Suprapubic skin (tissue), 4 donors: ENCODE measurements at places on chromosomes 16 and 17. TPM values are rescaled to one million over a fixed set of nuclear protein-coding genes. Genes with fewer than 3 reads are reported as not detected.

Gene TRIM16
- total RNA-seq, result 52.8 TPM

GRCh38 chr16:84854759-84855158 lies 35.0 kb downstream of the CRISPLD2 start:
- no peak for DNase-seq

GRCh38 chr17:32755045-32755805 lies 121.7 kb downstream of the MYO1D start:
- DNase-seq, result no peak

GRCh38 chr16:83233153-83233552 lies 574.6 kb upstream of the HSBP1 start:
- DNase-seq, result no peak

- DNase-seq, result no peak
Measured at GRCh38 chr17:29349409-29349808, 40.8 kb upstream of the TAOK1 start.

Gene TNFRSF13B
- not detected for total RNA-seq

Gene AIPL1
- total RNA-seq, result not detected

DNA sequence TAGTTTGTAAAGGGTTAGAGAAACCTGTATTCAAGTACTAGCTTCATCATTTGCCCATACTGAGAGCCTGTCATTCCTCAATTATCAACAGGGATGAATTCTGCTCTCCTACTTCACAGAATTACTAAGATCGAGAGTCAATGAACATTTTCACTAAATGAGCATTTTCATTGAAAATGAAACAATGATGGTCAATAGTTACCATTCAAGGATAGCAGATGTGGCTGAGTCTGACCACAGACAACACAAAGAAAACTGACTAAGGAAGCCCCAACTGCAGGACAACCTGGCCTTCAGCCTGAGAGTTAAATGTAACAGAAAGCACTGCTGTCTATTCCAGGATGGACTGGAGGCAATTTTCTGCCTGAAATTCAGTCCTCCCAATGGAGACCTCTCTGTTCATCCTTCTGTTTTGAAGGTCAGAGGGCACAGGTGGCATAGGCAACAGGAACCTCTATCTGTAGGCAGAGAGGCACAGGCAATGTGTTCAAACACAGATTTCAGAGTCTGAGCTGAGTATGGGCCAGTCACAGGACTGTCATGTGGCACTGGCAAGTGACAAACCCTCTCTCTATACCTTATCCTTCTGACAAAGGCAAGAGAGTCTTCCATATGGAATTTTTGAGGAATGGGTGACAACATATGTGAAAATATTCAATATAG lies 19.5 kb downstream of the TRAF4 start:
- DNase-seq, result peak; percentile 13

GRCh38 chr17:427327-427726 lies 74.7 kb upstream of the RPH3AL start:
- no peak for DNase-seq
